ENCODE measurements at places on chromosomes 13 and 19.

DNA sequence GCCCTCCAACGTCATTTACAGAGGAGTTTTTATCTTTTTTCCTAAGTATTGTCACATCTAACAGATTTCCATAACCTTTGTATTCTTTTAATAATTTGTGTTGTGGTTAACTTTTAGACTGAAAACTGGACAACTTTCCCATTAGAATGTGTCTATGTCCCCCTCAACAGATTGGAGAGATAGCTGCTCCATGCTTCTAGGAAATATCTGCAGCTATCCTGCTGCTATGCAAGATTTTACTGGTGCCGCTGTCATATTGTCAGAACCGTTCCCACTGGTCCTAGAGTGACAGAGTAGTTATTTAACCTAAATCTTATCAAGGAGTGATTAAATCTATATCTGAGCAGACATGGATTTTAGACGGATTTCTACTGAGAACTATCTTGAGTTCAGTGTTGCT, 130.0 kb downstream of the MAB21L1 start:
- DNase-seq = no peak

GRCh38 chr19:30420881-30421280, 48.7 kb downstream of the ZNF536 start:
- no peak for DNase-seq

GRCh38 chr19:57362419-57362818, 932 bp upstream of the TRAPPC2B start:
- DNase-seq = no peak

DNA sequence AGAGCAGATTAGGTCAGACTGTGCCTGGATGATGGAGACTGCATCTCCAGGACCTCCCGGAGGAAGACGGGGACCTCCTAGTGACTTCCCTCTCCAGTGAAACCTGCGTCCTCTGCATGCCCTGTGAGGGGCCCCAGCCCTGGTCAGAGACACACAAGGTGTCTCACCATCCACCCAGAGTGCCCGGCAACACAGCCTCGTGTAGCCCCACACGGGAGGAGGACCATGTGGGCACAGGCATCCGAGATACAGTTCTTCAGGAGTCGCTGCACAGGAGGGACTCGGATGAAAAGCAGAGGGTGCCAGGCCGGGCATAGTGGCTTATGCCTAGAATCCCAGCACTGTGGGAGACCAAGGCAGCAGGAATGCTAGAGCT, 64.8 kb downstream of the PEPD start:
- no peak for DNase-seq

DNA sequence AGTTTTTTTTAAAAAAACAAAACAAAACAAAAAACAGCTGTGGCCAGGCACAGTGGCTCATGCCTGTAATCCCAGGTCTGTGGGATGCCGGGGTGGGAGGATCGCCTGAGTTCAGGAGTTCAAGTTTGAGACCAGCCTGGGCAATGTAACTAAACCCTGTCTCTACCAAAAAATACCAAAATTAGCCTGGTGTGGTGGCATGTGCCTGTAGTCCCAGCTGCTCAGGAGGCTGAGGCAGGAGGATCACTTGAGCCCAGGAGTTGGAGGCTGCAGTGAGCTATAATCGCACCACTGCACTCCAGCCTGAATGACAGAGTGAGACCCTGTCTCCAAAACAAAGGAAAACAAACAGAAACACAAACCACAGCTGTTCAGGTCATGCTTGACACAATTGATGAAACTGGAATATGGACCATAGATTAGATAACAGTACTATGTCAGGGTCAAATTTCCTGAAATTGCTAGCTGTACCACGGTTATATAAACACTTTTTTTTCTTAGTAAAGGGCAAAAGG, 6.9 kb upstream of the ANGPTL4 start:
- DNase-seq = no peak

GRCh38 chr13:100542826-100543156, 45.8 kb downstream of the GGACT start:
- no peak for DNase-seq

DNA sequence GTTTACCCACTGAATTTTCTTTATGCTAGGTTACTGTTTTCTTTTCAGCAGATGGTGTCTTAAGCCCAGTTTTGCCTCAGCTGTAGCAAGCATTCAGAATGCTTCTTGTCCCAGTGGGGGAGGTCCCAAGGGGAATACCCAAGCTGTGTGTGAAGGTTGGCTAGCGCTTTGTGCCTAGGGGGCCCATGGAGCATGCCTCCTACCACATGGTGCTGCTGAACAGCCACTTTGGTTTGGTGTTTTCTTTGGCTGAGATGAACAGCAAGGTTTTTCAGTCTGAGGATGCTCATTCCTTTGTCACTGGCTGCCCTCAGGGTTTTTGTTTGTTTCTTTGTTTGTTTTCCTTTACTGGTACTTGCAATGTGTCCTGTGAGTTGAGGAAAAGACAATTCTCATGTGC, 99.0 kb downstream of the PCDH20 start:
- DNase-seq = no peak

- DNase-seq = no peak
Measured at GRCh38 chr19:43467730-43468129, 2.3 kb upstream of the LYPD3 start.

DNA sequence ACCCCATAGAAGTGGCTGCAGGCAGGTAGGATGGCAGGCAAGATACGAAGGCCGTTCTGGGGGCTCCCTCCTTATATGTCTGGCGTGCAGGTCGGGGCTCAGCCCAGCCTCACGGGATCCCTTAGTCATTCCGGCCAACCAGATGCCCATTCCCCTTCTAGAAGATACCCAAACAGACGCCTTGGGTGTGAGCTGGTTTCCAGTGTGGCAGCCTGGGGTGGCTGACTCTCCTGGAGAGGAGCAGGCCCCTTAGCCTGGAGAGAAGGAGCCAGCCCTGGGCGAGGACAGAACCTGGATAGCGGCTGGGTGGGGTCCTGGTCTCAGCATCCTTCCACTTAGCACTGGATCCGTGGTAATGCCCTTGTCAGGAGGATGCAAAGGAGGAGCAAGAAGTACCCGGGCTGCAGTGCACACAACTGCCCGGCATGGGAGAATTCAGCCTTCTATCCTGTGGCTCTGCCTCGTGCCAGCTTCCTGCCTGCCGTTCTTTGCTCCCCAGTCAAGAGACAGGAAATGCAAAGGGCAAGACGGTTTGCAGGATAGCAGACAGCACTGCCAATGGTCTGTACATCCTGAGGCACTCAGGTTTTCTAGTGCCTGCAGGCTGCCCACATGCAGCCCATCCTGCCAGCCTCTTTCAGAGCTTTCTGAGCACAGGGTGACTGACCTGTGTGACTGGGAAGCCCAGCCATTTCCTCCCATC, 56.7 kb upstream of the WASF3 start:
- DNase-seq = no peak

GRCh38 chr13:98098516-98098915, 44.4 kb upstream of the FARP1 start:
- DNase-seq = no peak

DNA sequence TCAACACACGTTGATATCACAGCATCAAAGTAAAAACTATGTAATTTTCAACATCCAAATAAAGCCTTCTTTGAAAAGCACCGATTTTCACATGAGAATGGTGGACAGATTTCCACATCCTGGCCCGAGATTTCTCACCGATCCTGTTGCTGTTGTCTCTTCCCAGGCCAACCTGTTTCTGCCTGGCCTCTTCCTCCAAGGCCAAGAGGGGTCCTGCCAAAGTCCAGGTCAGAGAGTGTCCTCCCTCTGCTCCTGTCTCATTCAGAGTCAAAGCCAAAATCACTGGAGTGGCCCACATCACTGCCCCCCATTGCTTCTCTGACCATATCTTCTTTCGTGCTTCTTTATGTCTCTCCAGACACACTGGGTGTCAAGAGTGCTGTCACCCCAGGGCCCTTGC, 49.5 kb downstream of the CHST8 start:
- no peak for DNase-seq

DNA sequence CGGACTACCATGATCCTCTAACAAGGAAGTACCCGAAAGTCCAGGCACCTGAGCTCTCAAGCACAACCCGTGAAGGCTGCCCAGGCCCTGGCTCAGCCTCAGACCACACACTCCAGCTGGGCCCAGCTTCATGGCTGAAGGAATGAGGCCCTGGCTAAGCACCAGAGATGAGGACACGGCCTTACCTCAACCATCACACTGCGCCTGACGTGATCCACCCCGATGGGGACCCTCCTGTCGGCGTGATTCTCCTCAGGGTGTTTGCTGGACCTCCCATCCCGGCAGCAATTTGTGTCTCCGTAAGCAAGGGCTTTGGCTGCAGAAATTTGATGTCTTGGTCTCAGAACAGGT, 56.5 kb downstream of the F2RL3 start:
- DNase-seq = no peak

DNA sequence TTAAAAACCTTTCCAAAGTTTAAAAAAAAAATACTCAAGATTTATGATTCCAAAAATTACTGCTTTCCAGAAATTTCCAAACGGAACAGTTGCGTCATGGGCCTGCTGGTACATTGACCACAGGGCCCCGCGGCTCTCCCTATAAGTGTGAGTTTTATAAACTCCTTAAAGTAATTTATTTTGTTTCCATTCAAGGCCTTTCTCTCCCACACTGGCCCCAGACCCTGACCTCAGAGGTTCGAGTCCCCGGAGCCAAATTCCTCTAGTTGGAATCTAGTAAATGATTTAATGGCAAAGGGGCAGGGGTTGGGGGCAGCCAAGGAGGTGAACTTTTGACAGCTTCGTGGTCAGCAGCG, 97.5 kb downstream of the INSR start:
- DNase-seq = no peak

GRCh38 chr19:38440592-38440991, 7.1 kb downstream of the RYR1 start:
- no peak for DNase-seq

DNA sequence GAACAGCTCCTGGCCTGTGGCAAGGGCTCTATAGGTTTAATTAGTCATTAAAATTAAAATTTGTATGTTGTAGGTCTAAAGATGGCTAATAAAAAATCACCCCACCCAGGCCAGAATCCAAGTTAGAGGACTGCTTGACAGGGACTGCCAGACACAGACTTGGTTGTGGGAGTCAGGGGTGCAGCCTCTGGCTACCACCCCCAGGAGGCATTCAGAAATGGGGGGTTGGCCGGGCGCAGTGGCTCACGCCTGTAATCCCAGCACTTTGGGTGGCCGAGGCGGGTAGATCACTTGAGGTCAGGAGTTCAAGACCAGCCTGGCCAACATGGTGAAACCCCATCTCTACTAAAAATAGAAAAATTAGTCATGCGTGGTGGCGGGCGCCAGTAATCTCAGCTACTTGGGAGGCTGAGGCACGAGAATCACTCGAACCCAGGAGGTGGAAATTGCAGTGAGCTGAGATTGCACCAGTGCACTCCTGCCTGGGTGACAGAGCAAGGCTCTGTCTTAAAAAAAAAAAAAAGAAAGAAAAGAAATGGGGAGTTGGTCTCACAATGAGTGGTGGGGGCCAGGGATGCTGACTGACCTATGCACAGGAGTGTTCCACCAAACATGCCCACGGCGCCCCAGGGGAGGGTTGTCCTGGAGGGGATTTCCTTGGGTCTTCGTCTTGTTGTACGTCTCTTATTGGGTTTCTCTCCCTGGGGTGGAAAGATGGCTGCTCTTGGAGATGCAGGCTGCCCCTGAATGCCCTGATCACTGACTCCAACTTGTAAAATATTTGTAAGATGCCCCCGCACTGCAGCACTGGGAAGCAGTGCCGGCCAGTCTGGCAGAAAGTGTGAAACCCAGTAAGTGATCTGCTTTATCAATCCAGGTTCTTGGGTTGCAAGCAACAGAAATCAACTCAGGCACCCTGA, 68.8 kb downstream of the SIPA1L3 start:
- no peak for DNase-seq

DNA sequence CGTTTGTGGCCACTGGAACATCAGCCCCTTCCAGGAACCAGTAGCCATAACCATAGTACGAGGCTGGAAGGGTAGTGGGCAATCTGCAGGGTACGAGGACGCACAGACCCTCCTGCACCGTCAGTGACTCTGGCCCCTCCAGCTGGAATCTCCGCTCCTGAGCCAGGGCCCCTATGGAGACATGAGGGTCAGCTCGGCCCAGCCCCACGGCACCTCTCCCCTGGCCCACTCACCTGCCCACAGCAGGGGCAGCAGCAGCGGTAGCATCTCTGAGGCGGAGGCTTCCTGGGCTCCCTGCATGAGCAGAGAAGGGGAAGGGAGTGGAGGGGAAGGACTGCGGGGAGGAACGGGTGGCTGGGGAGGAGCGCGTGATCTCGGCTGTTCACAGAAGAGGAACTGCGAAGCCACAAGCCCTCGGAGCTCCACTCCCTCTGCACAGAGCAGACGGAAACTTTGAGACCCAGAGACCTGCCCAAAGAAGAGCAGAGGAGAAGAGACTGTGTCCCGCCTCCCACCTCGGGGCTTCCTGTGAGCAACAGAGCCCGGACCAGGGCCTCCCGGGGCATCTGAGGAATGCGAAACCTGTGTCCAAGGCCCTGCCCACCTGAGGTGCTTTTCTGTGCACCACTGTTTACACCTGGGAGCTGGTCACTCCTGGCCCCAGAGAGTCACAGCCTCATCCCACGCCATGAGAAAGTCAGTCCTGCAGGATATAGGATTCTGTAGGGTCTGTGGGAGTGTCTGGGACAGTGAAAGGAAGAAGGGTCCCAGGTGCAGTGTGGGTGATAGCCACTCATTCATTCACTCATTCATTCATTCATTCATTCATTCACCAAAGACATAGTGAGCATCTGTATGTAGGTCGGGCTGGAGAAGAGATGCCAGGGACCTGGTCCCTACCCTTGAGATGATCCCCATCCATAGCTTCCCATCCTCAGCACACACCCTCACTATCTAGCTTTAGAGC, at the start of gene SIGLEC6:
SIGLEC6 (minus strand) TSS at position 322 of the 967 bp plus-strand sequence; CDS start at position 300, 22 bp downstream.
- DNase-seq = no peak

DNA sequence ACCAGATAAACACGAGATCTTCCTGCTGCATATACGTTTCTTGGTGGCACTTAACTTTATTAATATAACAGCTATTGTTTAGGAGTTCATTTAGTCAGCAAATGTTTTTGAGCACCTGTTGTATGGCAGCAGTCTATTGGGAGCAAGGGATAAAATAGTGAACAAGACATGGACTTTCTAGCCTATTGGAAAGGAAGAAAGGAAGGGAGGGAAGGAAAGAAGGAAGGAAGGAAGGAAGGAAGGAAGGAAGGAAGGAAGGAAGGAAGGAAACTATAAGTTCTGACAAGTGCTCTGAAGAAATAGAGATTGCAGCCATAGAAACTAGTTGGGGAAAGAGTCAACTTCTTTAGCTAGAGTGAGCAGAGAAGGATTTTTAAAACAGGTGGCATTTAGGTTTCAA, 149.1 kb upstream of the STARD13 start:
- no peak for DNase-seq

- no peak for DNase-seq
Measured at GRCh38 chr19:1417145-1417544, 9.8 kb downstream of the DAZAP1 start.

DNA sequence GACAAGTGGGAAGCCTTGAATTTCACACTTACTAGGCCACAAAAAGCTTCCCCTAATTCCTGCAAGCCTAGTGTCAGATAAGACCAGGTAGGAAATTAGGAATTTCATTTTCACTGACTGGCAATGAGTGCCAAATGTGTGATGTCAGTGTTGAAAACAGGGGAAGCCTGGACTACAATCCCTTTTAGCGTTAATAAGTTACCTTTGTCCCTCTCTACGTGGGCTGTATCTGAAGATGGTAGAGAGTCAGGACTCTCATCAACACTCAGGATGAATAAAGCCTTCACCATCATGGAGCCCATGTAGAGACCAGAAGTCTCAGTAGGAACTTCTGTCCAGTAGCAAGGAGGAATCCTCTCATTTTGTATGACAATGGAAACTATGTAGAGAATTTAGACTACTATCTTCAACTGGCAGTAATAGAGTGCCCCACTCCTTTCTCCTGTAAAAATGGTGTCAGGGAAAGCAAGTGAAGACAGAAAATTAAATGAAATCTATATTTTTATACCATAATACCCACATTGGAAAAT, 324.1 kb upstream of the KLHL1 start:
- no peak for DNase-seq
